ENCODE measurements at places on chromosomes 16 and 17.

- peak; percentile 41 for DNase-seq
Measured at GRCh38 chr16:27230562-27231001, 27.3 kb downstream of the KDM8 start.

GRCh38 chr16:19184823-19185509, 16.9 kb downstream of the SYT17 start:
- no peak for DNase-seq

DNA sequence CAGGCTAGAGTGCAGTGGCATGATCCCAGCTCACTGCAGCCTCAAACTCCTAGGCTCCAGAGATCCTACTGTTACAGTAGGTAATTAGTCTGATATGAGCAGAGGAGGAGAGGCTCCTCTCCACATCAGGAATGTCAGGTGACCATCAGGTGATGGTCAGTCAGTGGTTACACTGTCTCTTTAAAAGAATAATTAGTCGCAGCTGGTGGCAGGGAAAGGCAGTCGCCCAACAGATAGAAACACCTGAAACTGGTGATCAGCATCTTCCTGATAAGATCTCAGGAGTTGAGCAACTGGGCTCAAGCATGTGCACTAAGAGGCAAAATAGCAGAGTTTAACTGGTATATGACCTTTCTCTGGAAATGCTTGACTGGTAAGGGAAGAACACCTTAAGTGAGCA, 21.5 kb upstream of the ABCA5 start:
- DNase-seq: no peak

GRCh38 chr17:61361084-61361483, 38.6 kb upstream of the TBX2 start:
- DNase-seq: no peak

GRCh38 chr17:10050597-10051101, 145.6 kb upstream of the RCVRN start:
- DNase-seq: no peak

DNA sequence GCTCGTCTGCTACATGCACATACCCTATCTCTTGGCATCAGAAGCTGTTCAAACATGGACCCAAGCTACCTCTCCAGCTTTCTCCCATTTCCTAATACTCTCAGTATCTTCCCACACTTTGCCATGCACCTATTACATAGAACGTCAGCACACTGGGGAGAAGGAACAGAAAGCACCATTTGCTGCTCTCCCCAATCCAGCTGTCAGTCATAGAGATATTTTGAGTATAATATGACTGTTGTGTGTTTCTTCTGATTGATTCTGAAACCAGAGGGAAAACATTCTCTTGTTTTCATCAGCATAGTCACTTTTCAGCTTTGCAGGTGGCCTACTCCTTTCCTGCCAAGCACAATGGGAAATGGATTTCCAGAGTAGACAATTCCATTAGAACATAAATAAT, 107.1 kb downstream of the ADAMTS18 start:
- DNase-seq: no peak

DNA sequence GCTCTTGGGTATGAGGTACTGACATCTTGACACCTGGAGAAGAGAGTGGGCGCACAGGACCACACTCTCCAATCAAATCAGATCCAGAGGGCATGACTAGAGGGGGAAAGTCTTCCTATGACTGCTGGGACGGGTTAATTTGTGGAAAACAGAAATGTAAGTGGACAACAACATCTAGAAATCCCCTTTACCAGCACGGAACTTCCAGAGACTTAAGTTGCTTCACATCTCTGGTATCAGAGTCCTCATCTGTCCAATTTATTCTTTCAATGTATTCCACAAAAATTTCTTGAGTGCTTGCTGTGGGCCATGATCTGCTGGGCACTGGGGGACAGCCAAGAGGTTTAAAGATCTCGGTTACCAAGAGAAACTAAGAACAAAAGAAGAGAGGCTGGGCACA, 159.2 kb downstream of the COPRS start:
- no peak for DNase-seq

DNA sequence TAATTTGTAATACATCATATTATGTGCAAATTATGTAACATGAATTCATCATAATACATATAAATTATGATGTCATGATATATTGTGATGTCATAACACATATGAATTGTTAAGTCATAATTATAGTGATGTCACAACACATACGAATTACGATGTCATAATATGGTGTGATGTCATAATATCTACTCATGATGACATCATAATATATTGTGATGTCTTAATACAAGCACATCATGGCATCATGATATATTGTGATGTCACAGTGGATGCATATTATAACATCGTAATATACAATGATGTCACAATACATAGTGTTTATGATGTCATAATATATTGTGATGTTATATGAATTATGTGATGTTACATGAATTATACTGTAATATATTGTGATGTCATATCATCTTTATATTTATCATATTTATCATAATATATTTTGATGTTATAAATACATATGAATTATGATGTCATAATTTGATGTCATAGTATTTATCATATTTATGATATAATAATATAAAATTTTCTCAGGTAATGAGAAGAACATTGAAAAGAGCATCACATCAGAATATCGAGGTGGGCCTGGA, 1793.0 kb downstream of the TP53TG3F start:
- no peak for DNase-seq
